ENCODE measurements at places on chromosomes 6 and 20.

DNA sequence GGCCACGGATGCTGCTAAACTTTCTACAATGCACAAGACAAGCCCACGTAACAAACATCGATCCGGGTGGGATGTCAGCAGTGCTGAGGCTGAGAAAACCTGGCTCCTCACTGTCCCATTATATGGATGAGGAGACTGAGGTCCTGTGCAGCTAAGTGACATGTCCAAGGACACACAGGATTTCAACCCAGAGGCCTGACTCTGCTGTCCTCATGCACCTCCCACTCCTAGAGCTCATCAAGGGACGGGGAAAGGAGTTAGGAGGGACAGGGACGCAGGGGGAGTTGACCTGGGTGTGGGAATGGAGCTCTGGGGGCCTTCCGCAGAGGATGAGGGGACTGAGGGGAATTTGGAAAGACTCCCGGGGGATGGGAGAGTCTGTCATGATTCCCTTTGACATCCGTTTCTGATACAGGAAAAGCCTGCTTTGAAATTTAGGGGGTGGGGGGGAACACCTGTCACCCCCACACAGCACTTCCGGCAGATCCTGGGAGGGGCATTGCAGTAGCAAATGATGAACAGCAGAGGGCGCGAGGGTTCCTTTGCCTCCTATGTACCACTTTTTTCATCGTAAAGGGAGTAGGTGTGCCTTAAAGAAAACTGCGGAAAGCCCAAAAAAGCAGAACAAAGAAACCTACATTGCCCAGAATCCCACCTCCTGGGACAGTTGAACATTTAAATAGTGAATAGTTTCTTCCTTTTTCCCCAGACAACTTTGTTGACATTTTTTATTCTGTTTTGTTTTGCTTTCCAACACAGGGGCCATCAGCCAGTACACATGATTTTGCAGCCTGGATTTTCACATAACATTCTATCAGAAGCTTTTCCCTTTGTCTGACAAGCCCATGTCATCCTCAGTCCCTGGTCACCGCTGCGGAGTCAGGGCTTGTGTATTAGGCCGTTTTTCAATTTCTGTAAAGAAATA is 48.6 kb downstream of the SLC2A10 start:
- peak; percentile 59 for DNase-seq

DNA sequence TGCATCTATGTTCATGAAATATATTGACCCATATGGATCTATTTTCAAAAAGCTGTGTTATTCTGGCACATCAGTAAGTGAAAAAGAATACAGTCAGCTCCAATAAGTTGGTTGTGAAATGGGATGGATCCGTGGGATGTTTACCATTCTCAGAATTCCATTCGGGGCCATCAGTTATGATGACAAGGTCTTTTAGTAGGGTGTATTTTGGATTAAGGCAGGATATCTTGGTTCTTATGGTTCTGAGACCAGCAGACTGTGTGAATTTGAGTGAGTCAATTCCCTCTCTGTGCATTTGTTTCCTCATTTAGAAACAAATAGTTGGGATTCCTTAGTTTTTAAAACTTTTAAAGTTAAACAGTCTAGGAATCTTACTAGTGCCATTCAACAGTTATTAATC is 287.4 kb downstream of the CD109 start:
- DNase-seq: no peak

- no peak for DNase-seq
Observed at GRCh38 chr6:7151381-7151780, 43.6 kb downstream of the RREB1 start.

DNA sequence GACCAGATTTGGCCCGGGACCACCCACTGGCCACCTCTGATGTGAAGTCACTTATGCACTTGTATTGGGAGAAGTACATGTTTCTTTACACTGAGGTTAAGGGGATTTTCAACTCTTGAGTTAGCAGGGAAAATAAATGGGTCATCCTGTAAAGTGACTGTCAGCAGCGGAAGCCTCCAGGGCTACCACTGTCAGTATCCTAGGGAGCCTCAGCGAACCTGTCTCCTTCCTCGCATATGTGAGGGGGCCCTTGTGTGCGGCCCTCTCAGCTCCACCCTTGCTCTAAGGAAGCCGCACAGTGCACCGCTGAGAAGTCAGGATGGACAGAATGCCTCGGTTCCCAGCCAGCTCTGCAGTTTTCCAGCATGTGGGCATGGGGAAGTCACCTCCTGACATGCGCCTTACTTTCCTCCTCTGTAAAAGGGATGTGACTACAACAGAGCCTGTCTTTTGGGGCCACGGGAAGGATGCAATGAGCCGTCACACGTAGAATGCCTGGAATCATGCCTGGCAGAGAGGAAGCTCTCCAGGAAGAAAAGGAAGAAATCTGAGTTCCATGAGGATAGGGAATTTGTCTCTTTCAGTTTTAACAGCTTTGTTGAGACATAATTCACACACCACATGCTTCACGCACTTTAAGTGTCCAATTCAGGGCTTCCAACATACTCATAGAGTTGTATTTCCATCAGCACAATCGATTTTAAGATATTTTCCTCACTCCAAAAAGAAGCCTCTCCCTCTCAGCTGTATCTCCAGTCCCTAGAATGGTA is 115.4 kb downstream of the SYCP2 start:
- DNase-seq: no peak

GRCh38 chr6:168906391-168906790 is 347.3 kb downstream of the THBS2 start:
- DNase-seq: no peak

Data from SHP77 (cell line).